ENCODE measurements at places on chromosomes 5 and 9.

DNA sequence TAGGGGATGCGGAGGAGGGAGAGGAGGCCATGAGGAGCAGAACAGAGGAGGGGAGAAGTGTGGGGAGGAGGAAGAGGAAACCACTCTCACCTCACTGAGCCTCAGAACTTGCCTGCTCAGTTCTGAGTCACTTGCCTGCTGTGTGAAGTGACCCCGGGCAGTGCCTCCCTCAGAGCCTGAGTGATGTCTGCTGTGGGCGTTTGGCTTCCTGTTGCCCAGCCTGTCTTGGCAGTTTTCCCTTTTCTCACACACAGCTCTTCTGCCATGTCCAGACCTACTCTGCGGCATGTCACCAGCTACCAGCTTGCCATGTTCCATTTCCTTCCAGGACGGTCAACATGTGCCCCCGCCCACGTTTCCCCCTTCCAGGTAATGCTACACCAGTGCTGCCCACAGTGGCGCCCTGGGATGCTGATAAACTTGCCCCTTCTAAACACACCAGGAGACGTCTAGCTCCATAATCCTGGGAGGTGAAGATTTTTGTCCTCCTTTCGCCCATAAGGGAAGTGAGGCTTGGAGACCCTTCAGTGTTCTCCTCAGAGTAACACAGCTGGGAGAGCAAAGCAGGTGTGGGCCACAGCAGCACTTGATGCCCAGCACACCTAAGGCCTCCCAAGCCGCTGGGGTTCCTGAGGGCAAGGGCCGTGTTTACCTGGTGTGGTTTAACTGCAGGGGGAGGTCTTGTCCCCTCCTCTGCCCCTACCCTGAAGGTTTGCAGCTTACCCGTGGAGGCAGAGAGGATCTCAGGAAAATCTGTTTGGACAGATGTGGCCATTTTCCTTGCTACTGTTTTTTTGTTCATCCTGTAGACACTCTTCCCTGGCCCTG is 63.8 kb upstream of the RNF130 start:
- DNase-seq: peak; percentile 26

DNA sequence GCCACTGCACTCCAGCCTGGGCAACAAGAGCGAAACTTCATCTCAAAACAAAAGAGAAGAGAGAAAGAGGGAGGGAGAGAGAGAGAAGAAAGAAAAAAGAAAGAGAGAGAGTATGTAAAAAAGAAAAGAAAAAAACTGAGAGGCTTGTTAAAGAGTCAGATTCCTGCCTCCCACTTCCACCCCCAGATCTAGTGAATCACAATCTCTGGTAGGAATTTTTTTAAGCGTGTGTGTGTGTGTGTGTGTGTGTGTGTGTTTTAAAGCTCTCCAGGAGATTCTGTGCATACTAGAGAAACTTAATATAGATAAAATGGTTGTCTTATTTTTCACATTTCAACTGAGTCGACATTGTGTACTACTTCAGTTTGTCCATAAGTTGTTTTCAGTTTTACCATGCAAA is 32.0 kb downstream of the SAR1B start:
- DNase-seq: no peak

GRCh38 chr5:132759114-132760048 is 12.2 kb downstream of the CCNI2 start:
- DNase-seq: no peak

- no peak for DNase-seq
These were observed 125.2 kb downstream of the EDIL3 start for GRCh38 chr5:84259283-84260045.

- DNase-seq: no peak
These were observed 18.0 kb downstream of the TRIM7 start for GRCh38 chr5:181186986-181187499.

- no peak for DNase-seq
These were observed 19.8 kb upstream of the ALDH1A1 start for GRCh38 chr9:72972636-72973035.

DNA sequence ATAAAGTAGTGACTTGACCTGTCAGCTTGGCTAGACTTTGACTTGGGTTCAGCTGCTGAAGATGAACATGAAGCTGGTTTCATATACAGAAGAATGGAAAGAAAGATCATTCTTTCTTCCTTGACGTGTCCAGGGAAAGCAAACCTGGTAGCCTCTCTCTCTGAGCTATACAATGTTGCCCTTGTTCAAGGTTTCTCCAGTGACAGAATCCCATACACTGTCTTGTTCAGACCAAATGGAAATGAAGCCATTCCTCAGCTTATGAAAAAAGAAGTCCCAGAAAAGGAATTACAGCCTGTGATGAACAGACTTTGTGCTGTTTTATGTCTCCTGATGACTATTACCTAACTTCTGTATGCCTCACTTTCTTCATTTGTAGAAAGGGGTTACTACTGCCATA is 349.8 kb upstream of the KLF4 start:
- no peak for DNase-seq

DNA sequence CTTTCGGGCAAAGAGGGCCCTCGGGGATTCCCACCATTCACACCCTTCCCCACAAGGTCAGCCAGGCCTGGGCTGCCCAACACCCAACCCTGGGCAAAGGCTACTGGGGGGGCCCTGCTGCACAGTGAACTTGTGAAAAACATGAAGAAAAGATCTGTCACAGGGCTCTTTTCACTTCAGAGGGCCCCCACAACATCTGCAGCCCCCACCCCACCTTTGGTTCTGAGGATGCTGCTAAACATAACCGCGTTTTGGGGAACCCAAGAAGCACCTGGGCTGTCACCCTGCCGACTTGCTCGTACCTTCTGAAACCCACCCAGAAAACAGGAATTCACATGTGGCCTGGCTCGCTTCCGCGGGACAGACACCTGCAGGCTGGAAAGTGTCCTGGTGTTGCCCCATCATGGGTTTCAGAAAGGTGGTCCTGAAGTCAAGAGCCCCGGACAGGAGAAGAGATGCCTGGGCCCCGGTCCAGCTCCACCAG is 29.3 kb downstream of the B4GALT1 start:
- DNase-seq: no peak

- DNase-seq: no peak
These were observed 128.5 kb upstream of the STC2 start for GRCh38 chr5:173456751-173457171.

- DNase-seq: no peak
These were observed 100.4 kb downstream of the PDE4D start for GRCh38 chr5:59792983-59793585.

DNA sequence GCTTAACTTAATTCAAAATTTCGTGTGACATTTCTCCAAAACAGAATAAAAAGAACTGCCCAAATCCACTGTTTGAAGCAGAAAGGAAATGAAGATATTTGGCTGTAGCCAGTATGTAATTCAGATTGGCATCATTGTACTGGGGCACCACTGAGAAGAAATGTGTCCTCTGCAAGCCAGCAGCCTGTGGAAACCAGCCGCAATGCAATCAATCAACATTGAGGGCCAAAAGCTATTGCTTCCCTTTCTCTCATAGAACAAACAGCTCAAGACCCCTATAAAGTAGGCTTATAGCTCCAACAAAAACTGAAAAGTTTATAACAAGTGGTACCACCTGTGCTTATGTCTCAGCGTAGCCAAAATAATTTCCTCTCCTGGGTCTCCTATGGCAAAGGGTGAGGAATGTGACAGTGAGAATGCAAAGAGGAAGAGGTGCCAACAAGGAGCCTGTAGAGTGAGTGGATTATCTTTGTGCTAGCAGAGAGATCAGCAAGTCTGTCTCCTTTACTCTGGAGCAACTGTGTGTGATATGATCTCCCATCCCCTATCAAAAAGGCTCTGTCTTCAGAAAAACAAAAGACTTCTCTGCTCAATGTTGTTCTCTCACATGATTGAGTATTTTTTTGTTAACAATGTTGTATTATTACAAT is 1072.3 kb upstream of the DMAC1 start:
- no peak for DNase-seq

GRCh38 chr5:96537386-96537785 is 104.3 kb upstream of the PCSK1 start:
- no peak for DNase-seq

GRCh38 chr5:177354711-177355110 is 3.0 kb upstream of the RGS14 start:
- DNase-seq: no peak

DNA sequence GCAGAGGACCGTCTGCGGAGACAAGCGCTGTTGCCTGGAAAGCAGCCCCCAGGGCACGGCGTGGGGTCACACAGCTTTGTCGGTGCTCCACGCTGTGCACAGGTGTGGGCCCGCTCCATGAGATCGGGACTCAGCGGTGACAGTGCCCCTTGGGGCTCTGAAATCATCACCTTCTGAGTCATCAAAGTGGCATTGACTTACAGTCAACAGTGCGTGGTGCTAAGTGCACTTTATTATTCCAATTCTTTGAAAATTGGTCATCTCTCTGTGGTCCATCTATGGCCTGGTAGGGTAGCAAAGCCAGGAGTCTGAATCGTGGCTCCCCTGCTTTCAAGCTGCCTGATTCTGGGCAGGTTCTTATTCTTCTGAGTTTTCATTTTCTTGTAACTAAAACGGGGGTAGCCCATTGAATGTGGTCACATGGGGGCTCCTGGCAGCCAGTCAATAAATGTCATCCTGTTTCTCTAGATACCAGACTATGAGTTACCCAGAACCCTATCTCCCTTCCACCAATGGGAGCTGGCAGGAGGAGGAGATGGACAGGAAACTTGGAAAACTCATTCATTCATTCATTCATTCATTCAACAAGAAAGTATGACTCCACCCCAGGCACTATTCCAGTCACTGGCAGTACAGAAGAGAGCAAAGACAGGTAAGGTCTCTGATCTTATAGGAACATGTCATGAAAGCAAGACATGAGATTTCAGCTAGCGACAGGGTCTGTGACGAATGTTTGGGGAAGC is 20.3 kb upstream of the UNC5A start:
- DNase-seq: no peak

DNA sequence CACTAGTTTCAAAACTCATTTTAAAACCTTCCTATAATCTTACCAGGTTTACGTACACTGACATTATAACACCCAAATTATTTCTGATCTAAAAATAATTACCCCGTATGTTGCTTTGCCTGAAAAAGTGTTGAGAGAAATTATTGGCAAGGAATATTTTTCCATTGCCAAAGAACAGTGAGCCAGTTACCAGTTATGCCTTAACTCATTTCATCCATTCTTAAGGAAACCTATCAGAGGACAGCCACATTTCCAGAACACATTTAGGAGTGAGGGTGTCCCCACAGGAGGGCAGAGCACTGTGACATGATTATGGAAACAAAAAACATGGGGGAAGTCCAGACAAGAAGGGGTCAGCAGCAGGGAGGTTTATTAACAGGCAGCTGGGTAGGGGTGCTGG is 52.2 kb downstream of the GABBR2 start:
- no peak for DNase-seq

DNA sequence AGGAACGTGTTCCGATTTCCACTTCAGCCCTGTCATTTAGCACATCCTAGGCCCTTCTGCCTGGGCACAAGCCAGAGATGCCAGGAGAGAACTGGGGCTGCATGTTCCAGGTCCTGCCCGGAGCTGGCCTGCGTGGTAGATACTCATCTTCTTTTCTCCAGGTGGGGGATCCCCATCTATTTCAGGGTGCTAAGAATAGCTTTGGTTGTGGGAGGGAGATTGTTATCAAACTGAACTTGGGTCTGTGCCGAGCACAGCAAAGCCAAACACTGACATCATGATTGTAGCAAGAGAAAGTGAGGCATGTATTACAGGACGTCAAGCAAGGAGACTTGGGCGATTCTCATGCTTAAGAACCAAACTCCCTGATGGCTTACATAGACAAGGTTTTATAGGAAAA is 18.2 kb downstream of the C9orf153 start:
- no peak for DNase-seq

DNA sequence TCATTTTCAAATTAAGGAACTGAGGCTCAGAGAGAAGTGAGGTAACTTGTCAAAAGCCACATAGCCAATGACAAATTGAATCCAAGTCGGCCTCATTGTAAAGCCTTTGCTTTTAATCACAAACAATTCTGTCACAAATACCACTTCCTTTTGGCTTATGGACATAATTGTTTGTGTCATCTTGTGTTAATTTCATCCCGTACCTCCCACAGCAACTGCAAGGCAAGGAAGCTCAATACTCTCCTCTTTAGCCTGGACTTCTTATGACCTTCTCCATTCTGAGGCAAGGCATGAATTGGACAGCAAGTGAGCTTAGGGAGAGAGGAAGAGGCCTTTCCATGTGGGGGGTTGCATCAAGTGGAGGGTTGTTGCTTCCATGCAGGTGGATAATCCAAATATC is 62.2 kb upstream of the SLC2A8 start:
- no peak for DNase-seq

DNA sequence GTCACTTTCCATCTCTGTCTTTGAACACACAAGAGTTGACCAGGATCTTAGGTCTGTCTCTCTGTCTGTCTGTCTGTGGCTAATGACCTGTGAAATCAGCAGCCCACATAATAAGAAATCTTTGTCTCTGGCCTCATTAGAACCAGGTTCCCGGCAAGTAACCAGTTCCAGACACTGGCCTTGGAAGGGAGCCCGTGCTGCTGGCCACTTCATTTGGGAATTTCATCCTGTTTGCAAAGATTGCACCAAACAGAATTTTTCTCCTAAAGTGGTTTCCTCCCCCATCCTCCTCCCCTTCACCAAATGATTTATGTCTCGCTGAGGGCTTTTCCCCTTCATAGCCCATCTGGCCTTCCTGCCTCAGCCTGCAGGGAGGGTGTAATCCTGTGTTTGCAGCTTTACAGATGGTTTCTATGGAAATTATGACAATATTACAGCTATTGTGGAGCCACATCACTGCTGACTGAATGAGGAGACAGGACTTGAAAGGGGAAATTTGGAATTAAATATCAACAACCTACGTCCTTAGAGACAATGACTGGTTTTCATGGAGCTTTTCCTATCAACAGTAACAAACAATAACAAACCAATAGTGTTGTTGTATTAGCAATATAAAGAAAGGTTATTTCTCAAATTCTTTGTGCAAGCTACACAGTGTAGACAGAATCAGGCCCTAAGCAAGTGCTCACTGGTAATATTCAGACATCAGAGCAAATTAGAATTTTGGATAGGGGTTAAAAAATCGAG is 25.7 kb downstream of the DPYSL3 start:
- no peak for DNase-seq

GRCh38 chr9:124257844-124258606 is at the start of gene NEK6:
Gene NEK6 (plus strand): TSS chr9:124257949. CDS start chr9:124301965, 44,016 bp downstream.
- DNase-seq: no peak

- DNase-seq: no peak
These were observed 85.7 kb upstream of the MELK start for GRCh38 chr9:36486933-36487481.

GRCh38 chr9:114932502-114932901 is 2.1 kb upstream of the TNFSF8 start:
- DNase-seq: no peak

GRCh38 chr9:110455860-110456259 is 118.2 kb upstream of the TXNDC8 start:
- no peak for DNase-seq

- no peak for DNase-seq
These were observed 79.3 kb downstream of the ARHGAP26 start for GRCh38 chr5:142849466-142849865.

- no peak for DNase-seq
These were observed 14.8 kb upstream of the SLC6A19 start for GRCh38 chr5:1186351-1187233.

- DNase-seq: no peak
These were observed 84.2 kb downstream of the MUSK start for GRCh38 chr9:110752766-110753165.

- DNase-seq: no peak
These were observed 42.2 kb upstream of the FSD1L start for GRCh38 chr9:105405514-105406131.

All from anterior cingulate cortex (tissue), 58 donors.